ENCODE measurements at places on chromosomes 2 and 18.

GRCh38 chr2:30273574-30273929 is 42.2 kb downstream of the LBH start:
- DNase-seq: no peak

GRCh38 chr18:76212960-76213359 is 282.1 kb downstream of the ZNF516 start:
- no peak for DNase-seq

- DNase-seq: peak; percentile 49
Observed at GRCh38 chr2:37672104-37672869, 845 bp upstream of the CDC42EP3 start.

DNA sequence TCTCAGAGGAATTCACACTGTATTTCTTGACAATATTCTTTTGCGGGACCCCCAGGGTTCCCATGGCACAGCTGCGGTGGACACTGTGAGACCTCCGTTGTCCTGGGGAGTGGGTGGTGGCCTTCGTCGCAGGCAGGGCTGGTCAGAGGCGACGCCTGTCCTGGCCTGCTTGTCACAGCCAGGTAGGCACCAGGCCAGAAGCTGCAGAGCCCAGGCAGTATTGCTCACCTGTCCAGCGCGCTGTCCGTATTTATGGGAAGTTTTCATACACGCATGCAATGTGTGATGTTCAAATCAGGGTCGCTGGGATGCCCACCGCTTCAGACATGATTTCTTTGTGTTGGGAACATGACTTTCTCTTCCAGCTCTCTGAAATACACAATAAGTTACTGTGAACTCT is 126.6 kb downstream of the RTP5 start:
- no peak for DNase-seq

DNA sequence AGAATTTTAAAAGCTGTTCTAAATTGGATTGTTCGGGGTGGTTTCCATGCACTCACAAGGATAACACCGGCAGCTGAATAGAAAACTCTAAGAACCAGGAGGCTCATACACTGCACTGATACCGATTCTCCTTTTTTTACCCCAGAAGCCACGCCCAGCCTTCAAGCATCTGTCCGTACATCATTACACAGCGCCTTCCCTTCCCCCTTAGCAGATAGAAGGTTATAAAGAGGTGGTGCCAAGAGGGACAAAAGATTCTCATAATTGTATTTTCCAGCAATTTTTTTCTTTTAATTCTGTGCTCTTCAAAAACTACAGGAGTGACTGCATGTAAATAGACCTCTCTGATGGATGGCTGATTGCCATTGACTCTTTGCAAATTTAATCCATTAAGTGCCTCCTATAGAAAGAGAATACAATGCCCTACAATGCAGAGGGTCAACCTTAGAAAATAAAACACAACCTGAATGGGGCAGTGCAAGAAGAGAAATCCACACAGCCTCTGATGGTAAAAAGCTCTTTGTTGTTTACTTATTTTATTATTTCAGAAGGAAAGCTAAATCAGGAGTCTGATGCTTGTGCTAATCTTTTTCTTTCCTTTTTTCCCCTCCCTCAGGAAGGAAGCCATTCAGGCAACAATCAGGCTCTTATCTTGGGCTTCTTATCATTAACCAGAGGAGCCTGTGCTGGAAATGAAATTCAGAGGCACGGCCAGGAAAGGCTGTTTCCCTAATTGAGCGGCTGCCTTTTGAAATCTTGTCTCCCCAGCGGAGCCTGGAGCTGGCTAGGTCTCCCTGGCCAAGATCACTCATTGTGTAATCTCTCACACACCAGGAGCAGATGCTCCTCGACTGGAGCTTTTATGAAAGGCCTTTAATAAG is 198.9 kb upstream of the NABP1 start:
- DNase-seq: no peak

Data from activated CD4-positive, alpha-beta T cell treated with anti-CD3 and anti-CD28 coated beads for 1 hour (primary cell).